ENCODE measurements at places on chromosomes 12 and 14. TPM values are rescaled to one million over a fixed set of nuclear protein-coding genes. Genes with fewer than 3 reads are reported as not detected.

- DNase-seq, result no peak
These were observed 9.5 kb downstream of the SPTB start for GRCh38 chr14:64870160-64870559.

Gene KRT86
- total RNA-seq, result not detected

- no peak for DNase-seq
These were observed 174.7 kb downstream of the SSPN start for GRCh38 chr12:26370098-26370497.

DNA sequence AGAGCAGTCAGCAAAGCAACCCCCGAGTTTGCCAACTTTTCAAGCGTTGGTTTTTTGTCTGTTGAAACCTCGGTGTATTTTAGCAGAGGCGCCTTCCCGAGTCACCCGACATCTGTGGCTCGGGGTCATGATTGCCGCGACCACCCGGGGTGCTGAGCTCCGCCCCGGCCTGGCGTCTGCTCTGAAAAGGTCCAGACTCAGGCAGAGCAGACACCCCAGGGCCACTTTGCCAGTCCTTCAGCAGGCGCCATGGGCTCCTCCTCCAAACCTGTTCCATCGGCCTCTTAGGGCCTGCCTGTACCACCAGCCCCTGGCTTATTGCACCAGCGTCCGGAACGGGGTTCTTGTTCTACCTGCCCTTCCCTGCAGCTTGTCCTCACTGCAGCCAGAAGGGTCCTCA lies 19.1 kb downstream of the ANKRD9 start:
- no peak for DNase-seq

DNA sequence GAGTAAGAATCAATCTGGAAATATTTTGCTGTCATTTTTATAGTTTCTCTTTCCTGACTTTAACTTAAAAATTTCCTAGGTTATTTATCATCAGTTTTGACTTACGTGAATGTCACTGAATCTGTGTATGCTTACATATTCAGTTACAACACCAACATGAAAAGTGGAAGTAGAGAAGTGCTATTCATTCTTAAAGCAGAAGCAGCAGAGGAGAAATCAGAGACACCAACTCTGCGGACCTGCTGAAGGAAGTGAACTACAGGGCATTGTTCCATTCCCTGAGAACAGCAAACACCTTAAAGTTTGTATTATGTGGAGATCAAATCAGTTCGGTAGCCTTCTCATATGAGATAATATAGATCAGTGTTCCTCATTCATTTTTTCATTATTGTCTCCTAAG lies 34.1 kb downstream of the RAD51B start:
- DNase-seq, result no peak

DNA sequence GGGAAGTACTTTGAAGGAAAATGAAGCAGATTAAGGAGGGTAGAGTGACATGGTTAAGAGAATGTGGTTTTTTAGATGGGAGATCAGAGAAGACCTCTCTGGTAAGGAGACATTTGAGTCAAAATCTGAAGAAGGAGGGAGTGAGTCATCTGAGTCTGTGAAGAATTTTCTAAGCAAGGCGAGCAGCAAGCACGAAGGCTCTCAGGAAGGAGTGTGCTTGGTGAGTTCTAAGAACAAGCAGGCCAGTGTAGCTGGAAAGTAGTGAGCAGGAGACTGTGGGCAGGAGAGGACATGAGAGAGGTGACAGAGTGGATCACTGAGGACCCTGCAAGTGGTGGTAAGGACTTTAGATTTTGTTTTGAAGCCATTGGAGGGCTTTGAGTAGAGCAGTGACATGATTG lies 76.3 kb upstream of the FUT8 start:
- DNase-seq, result no peak

GRCh38 chr12:17062267-17063036 lies 456.5 kb upstream of the LMO3 start:
- no peak for DNase-seq

Gene CD163L1
- 0.44 TPM for total RNA-seq

- no peak for DNase-seq
These were observed 19.6 kb upstream of the CSRP2 start for GRCh38 chr12:76898442-76898841.

- DNase-seq, result no peak
These were observed 420.7 kb downstream of the NPAS3 start for GRCh38 chr14:33359288-33359881.

DNA sequence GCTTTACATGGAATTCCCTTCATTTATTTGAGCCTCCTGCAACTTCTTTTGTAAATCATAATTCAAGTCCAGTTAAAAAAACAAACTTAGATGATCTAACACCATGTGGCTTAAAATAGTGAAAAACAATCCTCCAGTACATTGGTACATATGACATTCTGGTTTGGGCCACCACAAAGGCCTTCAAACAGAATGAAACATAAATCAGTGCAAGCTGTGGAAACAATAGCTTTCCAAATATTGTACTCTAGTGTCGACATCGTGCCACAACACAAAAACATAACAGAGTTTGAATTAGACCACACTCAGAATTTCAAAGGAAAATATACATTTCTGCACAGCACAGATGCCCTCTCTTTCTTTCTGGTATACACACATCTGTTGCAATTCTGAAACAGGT lies 751.3 kb downstream of the SLC6A15 start:
- DNase-seq, result no peak

GRCh38 chr12:131112700-131113290 lies 159.1 kb downstream of the ADGRD1 start:
- no peak for DNase-seq

Gene CTSG
- total RNA-seq, result not detected

DNA sequence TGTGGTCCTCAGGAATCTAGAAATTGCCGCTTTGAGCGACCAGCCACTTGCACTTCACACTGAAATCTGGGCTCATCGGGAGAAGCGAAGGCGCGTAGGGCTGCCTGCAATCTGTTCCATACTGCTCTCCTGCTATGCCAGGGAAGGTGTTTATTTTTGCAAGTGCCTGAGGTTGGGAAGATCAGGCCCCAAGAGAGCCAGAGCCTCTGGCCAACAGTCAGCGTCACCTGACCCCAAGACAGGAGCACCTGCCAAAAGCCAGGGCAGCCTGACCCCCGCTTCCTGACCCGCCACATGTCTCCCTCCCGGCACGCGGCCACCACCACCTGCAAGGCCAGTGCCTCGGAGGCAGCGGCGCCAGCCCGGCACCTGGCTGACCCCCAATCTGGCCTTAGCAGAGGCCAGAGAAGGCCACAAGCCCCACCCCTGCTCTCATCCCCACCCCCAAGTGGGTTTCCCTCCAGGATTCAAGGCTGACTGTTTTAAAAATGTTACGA lies 94.4 kb downstream of the CHGA start:
- DNase-seq, result no peak

- no peak for DNase-seq
These were observed 35.3 kb downstream of the TBX3 start for GRCh38 chr12:114648711-114649110.

DNA sequence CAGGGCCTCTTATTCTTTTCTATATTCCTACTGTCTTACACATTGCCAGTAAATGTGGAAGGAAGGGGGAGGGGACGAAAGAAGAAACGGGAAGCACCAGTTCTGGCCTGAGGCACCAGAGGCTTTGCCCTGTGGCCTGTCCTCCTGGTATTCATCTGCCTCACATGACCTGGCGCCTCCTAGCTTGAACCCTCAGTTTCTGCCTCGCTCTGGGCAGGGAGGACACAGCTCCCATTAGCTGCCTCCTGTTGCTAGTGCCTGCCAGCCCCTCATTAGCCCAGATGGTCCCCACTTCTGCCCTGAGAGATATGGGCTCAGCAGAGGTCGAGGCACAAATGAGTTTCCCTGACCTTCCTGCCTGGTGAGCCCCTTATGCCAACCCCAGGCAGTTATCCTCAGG lies 3.0 kb upstream of the PLEKHG6 start:
- DNase-seq, result no peak

Gene C14orf132
- 12.3 TPM for total RNA-seq

DNA sequence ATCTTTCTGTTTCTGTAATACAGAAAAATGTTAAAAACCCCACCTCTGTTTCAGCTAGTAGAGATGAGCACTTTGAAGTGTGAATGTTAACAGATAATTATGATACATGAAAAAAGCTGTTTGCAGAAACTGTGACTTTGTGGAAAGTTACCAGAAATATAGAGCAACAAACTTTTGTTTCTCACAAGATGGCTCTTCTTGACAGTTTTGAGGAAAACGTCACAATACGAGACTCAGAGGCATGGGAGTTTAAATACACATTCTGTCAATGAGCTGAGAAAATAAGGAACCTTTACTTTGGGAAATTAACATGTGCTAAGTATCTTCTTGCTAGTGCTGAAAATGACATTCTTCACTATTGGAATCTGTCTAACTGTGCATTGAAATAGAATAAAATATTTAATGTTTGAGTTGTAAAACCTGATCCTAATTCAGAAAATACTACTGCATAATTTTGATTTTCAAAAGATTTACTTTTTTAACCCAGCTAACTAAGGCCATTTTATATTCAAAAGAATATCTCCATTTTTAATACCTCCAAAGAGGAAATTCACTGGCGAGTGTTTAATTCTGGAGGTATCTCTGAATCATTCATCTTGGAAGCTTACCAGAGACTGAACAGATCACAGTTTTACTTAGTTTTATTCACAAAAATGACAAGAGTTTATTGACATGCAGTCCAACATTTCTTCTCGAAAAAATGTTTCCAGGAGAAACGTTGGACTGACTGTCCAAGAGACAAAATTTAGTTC lies 308.9 kb upstream of the LRFN5 start:
- no peak for DNase-seq

Gene STAC3
- 8.8 TPM for total RNA-seq

Gene IL26
- total RNA-seq, result not detected

- no peak for DNase-seq
These were observed 270.3 kb upstream of the AMIGO2 start for GRCh38 chr12:47350062-47350408.

Gene SARNP
- 98.5 TPM for total RNA-seq

DNA sequence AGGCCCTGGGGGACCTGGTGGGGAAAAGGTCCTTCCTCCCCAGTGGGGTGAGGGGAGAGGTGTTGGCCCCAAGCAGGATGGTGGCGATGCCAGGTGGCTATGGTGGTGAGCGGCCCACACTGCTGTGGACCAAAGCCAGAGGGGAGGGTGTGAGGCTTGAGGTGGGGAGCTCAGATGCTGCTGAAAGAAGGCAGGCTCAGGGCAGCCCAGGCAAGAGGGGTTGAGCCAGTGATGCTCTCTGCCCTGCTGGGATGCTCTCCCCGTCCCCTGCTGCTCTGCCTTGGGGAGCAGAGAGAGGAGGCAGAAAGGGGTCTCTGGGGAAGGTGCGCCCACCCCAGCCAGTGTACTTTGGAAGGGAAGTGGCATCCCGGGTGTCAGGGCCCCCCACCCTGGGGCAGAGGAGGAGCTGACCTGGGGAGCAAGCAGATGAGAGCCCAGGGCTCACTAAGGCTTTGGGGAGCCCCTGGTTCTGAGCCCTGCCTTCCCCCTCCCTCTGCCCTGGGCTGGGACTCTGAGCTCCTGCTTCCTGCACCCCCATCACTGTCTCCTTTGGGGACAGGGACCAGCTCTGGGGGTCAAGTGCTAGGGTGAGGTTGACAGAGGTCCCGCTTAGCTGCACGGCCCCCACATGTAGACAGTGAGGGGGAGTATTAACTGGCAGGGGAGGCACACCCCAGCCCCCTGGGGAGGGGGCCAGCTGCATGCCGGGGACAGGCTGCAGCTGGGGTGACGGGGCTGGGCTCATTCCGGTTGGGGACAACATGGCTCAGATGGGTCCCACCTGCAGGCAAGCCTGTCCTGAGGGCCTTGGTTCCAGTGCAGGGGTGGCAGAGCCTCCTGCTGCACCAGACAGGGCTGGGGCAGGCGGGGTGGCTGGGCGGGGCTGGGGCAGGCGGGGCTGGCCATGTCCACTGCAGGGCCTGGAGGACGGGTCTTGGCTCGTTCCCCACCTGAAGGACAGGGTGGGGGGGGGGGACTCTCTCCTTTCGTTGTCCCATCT lies 124.4 kb downstream of the KIF26A start:
- no peak for DNase-seq

Gene HNRNPA1
- total RNA-seq, result 2,414 TPM

DNA sequence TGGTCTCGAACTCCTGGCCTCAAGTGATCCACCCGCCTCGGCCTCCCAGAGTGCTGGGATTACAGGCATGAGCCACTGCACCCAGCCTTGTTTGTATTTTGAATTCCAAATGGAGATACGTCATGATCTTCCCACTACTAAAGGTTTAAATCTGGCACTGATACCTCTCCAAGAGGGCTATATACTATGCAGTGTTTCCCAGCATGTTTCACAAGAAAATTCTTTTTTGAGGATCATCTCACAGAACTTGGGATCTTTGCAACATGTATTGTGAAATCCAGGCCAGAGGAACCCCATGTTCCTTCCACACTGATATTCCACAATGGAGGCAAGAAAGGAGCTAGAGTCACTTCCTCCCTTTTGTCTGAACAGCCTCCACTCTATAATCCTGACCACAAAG lies 112.7 kb downstream of the NT5DC3 start:
- no peak for DNase-seq

Gene CHD8
- total RNA-seq, result 72.0 TPM

- peak; percentile 82 for DNase-seq
These were observed 155.4 kb downstream of the DIO2 start for GRCh38 chr14:80055667-80056496.

GRCh38 chr12:100553936-100554335 lies 19.5 kb upstream of the GAS2L3 start:
- no peak for DNase-seq

DNA sequence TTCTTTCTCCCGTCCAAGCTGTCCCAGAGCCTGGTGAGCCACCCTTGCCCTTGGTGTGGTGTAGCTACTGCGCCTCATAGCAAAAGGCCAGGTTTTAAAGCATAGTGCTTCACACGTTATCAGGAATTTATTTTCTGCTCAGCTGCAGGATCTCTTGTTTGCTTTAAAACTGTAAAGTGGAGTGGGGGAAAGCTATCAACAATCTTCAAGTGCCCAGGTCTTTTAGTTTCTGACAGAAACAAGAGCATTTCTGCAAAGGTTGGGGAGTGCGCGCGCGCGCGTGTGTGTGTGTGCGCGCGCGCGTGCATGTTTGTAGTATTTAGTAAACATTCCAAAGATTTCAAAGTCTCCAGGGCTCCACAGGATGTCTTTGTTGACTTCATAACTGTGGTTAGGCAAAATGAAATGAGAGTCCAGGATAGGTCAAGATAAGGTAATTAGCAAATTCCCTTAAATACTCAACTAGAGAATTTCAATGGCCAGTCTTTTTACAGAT lies 45.5 kb downstream of the EML1 start:
- peak; percentile 89 for DNase-seq

Gene NRIP2
- not detected for total RNA-seq

GRCh38 chr12:79532907-79533288 lies 157.9 kb downstream of the PAWR start:
- no peak for DNase-seq

Gene GNB3
- 14.3 TPM for total RNA-seq

- DNase-seq, result no peak
These were observed 9.2 kb upstream of the PAPLN start for GRCh38 chr14:73227812-73228781.

- DNase-seq, result peak; percentile 90
These were observed 337.9 kb downstream of the AACS start for GRCh38 chr12:125402874-125403789.

Gene ATXN3
- 27.0 TPM for total RNA-seq

Gene MDM1
- total RNA-seq, result 16.8 TPM

Gene DNAH10
- 0.54 TPM for total RNA-seq

Gene NPFF
- total RNA-seq, result not detected

All from endodermal cell (in vitro differentiated cells).